ENCODE measurements at places on chromosomes 4 and X.

DNA sequence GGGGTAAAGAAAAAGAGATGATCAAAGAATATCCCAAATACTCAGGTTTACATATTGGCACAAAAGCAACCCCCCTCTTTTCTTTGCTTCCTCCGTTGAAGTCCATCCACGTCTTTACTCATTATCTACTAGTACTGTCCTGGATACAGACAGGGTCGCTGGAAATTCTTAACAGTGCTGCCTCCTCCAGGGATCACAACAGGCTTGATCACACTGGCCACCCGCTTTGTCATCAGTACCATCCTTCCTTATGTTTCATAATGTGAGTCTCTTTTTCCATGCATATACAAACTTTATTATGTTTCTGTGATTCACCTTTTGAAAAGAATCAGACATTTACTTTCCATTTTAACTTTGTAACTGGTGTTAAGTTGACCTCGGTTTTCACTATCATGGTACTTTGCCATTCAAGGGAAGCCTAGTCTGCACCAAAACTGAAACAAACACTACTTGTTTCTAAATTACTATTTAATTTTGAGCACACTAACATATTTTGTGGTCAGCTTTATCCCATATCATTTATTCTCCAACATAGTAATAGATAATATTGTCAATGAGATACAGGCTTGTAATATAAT is 387.5 kb upstream of the PPP1R2C start:
- no peak for DNase-seq

- DNase-seq = peak; percentile 75
Measured at GRCh38 chrX:153947009-153947769, 2.7 kb upstream of the RENBP start.

- peak; percentile 89 for DNase-seq
Measured at GRCh38 chr4:159071178-159071968, 31.5 kb upstream of the RAPGEF2 start.

- no peak for DNase-seq
Measured at GRCh38 chr4:107835406-107835805, 10.7 kb downstream of the SGMS2 start.

GRCh38 chr4:65868096-65868824 is 198.0 kb upstream of the EPHA5 start:
- no peak for DNase-seq

- no peak for DNase-seq
Measured at GRCh38 chrX:69130439-69130838, 34.8 kb downstream of the PJA1 start.

DNA sequence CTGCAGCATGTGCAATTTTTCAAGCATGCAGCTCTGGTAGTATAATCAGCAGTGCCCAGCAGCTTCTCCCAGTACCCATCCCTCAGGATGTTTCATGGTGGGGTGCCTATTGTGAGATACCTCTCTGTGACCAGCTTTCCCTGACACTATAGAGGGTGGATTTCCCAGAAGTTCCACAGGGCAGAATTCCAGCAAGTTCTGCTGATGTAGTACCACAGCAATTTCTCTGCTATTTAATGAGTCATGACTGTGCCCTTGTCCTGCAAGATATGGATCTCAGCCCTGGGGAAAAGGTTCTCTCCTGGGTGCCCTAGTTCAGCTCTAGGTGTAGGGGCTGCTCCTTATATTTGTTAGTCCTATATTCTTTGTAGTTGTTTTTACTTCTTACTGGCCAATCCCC is 174.8 kb downstream of the ENOX2 start:
- DNase-seq = peak; percentile 52

GRCh38 chr4:124279741-124280140 is 432.8 kb downstream of the ANKRD50 start:
- no peak for DNase-seq

DNA sequence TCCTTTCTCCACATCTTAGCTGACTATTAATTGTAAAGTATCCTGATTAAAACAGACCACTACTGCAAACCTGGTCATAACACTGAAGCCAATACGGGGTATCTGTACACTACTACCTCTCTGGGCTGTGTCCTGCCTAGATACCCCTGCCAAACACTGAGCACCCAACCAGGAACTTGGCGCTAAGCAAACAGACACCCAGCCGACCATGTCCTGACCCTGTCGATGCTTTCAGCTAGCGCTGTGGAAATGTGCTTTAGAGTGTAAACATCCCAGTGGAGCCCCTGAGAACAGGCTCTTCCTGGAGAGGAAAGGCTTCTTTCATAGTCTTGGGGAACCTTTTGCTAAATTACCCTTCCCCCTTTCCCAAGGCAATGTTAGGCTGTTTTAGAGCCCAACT is 52.9 kb downstream of the CCNG2 start:
- no peak for DNase-seq

- no peak for DNase-seq
Measured at GRCh38 chr4:7530082-7530481, 95.4 kb upstream of the PSAPL1 start.

DNA sequence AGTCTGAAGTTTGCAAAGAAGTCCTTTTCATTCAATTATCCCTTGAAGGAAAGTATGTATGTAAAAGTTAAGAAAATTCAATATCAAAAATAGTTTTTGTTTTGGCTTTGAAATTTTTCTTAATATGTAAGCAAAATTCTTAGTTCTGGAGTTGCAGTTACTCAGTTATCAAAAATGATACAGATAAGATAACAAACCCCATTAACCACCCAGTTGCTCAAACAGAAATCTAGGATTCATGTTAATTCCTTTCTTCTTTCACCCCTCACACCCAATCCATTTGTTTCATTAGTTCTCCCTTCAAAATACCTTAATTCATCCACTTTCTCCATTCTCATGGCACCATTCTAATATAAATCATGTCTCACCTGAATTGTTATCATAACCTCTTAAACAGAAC is 40.5 kb upstream of the JADE1 start:
- no peak for DNase-seq

GRCh38 chr4:38160487-38161207 is 200.4 kb downstream of the PTTG2 start:
- peak; percentile 98 for DNase-seq

GRCh38 chrX:150185766-150186165 is 177.4 kb upstream of the MAMLD1 start:
- no peak for DNase-seq

All from fibroblast of upper back skin (primary cell).